ENCODE measurements at places on chromosomes 13 and 19. TPM values are rescaled to one million over a fixed set of nuclear protein-coding genes. Genes with fewer than 3 reads are reported as not detected.

- no peaks in the 10 kb centered on the region for H3K4me1 ChIP-seq
- H3K27ac ChIP-seq, result no peak overlapping the region
- DNase-seq, result no peak
Measured at GRCh38 chr19:1486720-1487575, 3.2 kb downstream of the PCSK4 start.

DNA sequence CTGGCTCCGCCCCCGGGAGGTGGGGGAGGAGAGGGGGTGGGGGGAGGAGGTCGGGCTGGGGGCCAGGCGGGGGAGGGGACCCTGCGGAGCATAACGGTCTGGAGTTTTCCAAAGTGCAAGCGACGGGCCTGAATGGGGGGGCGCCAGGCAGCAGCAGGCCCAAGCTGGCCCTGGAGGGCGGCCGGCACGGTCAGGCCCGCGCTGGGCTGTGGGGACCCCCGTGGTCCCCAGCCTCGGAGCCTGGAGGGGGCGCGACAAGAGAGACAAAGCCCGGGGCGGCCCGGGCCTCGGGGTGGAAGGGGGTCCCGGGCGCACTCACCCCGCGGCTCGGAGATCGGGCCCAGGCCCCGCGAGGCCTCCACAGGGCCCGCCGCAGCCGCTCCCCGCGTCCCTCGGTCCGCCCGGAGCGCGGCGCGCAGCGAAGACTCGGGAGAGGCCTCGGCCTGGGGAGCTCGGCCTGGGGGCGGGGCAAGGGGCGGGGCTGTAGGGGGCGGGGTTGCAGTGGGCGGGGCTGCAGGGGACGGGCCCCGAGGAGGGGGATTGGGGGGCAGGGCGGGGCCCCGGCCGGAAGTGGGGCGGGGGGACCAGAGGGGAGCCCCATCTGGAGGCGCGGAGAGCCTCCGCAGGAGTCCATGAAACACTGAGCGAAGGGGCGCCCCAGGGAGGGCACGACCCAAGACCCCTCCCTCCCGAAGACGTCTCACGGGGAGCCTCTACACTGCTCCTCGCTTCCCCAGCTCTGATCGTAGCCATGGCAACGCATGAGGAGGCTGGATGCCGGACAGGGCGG, 47.6 kb downstream of the PTPRS start:
- peak overlapping the region; percentile 87 for H3K27ac ChIP-seq
- H3K36me3 ChIP-seq, result no peaks in the 10 kb centered on the region
- peaks cover 47% of the 10 kb centered on the region for H3K4me1 ChIP-seq
- H3K27me3 ChIP-seq, result no peaks in the 10 kb centered on the region
- peak overlapping the region; percentile 75 for H3K4me3 ChIP-seq
- DNase-seq, result peak; percentile 70

C19orf44 gene
- total RNA-seq, result 6.0 TPM

ZNF563 gene
- total RNA-seq, result 4.7 TPM

MFSD12 gene
- total RNA-seq, result 15.8 TPM

CBY2 gene
- total RNA-seq, result not detected

WDR88 gene
- total RNA-seq, result not detected

All from right atrium auricular region (tissue), 2 donors.